ENCODE measurements at places on chromosomes 5 and 9.

DNA sequence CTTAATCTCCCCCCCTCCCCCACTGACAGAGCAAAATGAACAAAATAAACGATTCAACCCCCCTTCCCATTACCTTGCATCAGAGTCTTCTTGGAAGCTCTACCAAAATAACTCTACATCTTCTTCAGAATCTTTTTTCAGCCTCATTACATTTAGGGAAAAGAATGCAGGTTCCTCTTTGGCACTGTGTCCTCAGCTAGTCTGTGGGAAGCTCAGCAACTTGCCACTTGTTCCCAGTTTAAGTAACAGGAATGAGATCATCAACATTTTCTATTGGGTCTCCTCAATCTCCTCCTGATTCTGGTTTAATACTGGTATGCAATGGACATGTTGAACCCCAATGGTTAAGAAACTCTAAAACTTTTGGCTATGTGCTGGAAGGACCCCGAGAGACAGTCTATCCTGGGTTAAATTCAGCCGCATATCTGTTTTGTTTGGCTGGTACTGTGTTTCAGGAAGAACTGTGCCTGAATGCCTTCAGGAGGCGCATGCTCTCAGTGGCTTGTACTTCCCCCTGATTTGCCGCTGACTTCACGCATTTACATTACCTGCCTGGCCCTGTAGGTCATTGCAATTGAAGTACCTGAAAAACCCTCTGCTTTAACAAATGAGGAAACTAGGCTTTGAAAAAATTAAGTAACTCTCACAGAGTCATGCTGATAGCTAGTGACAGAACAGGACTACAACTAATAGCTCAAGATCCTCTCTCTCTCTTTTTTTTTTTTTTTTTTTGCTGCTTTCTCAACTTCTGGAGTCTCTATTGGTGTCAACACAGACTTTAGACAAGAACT, 78.1 kb upstream of the HMHB1 start:
- no peak for DNase-seq

DNA sequence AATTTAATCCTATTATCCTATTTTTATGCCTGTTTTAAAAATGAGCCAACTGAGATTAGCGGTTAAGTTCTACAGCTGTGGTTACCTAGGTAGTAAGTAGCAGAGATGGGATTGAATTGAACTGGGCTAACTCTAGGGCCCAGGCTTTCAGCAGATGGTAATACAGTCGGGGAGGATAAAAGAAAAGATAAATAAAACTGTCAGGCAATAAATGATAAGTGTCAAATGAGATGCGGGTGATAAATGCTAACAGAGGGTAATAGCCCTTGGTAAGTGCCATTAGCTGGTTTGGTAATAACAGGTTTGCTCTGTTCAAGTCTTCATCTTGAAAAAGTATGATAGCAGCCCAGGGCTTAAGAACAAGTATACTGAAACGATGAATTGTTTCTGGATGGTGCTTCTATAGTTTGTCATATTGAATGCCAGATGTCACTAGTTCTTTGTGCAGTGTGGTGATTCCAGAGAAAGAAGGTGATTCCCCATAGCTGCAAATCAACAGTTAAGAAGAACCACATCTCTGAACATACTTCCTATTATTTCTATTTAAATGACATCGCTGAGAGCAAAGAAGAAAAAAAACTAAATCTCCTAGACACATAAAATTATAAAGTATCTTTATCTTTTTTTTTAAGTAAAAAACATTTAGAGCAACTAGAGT, 360.8 kb upstream of the PANK3 start:
- DNase-seq: no peak

GRCh38 chr5:114988096-114988495, 181.6 kb downstream of the TRIM36 start:
- DNase-seq: no peak

DNA sequence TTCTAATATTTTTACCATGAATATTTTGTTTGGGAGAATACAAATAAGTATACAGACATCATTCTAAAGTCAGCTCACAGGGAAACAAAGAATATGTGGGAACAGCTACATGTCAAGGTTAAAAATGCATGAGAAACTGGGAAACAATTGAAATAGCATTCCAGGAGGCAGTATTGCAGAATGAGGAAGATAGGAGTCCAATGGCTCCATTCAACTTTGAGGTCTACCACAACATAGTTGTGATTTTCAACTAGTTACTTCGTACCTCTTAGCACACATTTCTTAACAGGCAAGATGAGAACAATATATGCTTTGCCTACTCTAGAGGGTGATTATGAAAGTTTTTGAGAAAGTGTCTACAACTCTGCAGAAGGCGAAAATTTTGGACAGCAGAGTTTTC, 35.2 kb upstream of the CAST start:
- no peak for DNase-seq

- no peak for DNase-seq
Observed at GRCh38 chr5:1930880-1931603, 48.3 kb upstream of the IRX4 start.

- DNase-seq: no peak
Observed at GRCh38 chr5:127582773-127583370, 65.4 kb downstream of the PRRC1 start.

DNA sequence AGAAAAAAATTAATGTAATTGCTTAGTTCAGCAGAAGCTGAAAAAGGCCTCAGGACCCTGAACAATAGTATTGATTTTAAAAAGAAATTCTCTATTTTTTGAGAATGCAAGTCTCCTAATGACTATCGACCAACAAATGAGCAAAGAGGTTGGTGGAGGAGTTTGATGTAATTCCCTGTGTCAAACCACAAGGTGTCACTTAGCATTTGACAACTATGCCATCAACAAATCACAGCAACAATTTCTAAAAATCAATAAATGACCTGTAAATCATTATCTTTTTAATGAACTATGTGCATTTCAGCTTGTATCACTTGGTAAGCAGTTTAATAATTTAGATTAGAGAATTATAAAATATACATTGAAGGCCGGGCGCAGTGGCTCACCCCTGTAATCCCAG, 133.7 kb downstream of the PRELID2 start:
- no peak for DNase-seq

DNA sequence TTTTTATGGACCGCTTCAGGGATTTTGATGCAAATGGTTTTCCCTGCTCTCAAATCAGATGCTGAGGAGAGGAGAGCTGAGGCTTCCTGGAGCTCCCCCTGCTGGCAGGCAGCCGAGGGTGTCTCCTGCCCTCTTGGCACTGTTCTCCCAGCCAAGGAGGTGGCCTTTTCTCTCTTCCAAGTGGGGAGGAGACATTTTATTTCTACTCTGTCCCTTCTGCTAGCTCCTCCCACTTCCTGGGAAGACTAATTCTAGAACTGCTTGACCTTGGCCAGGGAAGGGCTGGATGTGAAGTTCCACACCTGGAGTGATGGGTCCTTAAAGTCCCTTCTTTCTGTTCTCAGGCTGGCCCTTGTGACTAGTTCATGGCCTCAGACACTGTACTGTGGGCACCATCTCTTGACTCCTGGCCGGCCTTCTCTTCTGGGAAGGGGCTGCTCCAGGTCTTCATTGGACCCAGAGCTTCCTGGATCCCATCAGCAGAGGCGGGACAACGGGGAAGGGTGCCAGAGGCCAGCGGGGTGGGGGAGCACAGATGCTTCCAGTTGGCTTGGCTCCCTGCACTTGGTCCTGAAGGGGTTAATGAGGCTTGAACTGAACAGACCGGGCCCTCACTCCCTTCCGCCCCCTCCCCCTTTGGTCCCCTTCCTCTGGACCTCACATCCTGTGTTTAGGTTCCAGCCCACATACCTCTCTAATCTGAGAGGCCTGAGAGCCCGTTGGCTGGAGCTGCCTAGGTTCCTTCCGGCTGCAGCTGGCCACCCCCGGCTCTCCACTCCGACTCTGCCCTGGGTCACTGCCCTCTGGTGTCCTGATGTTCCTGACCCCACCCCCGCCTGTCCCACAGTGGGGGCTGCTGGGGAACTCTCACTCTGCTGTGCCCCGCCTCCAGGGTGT, 32.1 kb downstream of the PTPA start:
- peak; percentile 60 for DNase-seq

GRCh38 chr5:87113861-87114260, 153.8 kb upstream of the RASA1 start:
- DNase-seq: no peak

GRCh38 chr9:98823666-98824334, 16.3 kb downstream of the GALNT12 start:
- DNase-seq: no peak

- DNase-seq: no peak
Observed at GRCh38 chr5:148685520-148686134, 31.3 kb upstream of the HTR4 start.

- no peak for DNase-seq
Observed at GRCh38 chr5:141434006-141434405, 3.7 kb downstream of the PCDHGA12 start.

GRCh38 chr9:2955575-2955974, 111.7 kb upstream of the PUM3 start:
- DNase-seq: no peak

DNA sequence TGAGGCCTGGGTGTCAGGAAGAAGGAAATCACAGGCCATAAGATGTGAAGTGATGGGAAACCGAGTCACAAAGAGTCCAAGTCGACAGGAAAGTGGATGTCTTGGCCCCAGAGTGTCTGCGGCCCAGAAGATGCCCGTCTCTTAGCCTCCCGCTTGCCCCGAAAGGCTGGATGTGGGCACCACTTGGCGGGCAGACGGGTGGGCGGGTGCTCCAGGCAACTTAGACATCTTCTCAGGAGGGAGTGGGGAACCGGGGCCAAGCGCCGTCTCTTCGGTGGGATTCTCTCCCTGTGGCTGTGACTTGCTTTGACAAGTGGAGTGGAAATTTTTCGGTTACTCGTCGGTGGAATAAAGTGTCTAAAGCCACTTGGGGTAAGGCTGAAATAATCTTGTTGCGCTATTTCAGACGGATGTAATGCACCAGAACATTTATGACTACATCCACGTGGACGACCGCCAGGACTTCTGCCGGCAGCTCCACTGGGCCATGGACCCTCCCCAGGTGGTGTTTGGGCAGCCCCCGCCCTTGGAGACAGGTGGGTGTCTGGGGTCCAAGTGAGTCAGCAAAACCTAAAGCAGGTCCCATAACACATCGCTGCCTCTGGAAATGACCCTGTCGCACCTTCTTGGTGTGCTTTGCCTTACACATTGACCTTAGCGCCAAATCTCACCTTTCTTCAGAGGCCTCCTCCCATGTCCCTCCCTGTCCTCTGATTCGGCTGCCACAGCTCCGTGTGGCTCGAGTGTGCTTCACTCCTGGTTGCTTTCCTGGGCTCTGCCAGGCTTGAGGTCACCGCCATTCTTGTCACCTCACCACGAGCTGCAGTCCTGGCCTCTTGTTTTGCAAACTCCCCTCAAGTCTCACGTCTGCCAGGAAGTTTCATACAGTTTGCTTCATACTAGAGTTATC, 20.4 kb upstream of the EXOC3 start:
- no peak for DNase-seq

DNA sequence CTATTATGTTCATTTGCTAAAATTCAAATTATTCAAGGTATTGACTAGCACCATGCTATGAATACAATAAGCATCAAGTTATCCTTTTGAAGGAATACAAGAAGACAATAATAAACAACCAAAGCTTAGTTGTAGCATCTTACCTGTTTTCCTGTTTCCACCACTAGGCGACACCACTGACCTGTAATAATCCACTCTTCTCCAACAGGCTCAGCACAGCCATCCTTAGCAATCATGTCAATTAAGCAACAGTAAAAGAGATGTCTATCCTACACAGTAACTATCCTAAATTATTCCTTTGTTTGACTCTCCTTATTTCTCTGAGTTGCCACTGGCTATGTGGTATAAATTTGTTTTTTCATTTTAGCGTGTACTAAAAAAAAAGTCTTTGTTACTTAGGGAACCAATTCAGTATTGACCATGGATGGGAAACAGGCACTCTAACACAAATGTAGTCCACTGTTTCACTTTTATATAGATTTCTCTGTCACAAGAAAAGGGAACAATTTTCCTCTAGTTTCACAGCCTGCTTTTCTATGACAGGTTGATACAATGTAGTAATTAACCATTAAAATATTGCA, 46.2 kb downstream of the PCA3 start:
- no peak for DNase-seq

- no peak for DNase-seq
Observed at GRCh38 chr5:14920121-14920520, 48.5 kb upstream of the ANKH start.

- DNase-seq: no peak
Observed at GRCh38 chr9:72509053-72509452, 12.4 kb upstream of the TMC1 start.

- no peak for DNase-seq
Observed at GRCh38 chr5:61162832-61163567, 732 bp upstream of the SMIM15 start.
